ENCODE measurements at places on chromosomes 1 and 21.

DNA sequence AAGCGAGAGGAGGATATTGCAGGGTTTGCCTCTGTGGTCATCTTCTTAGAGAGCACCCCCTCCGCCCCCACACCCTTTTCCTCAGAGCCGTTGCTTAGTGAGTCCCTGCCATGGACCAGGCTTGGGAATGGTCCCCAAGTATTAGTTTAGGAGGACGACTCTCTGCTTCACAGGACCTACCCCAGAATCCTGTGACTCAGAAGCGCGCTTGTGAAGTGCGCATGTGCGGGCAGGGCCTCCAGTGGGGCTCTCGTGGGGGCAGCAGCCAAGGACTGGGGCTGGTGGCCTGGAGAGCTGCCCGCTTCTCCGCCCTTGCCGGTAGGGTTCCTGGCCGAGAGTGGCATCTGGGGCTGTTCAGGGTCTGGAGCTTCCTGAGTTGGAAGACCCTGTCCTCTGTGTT lies 37.3 kb upstream of the HMGN1 start:
- no peak for DNase-seq

GRCh38 chr21:42157606-42158310 lies 61.2 kb upstream of the ABCG1 start:
- no peak for DNase-seq

GRCh38 chr1:38187552-38187951 lies 141.0 kb upstream of the POU3F1 start:
- no peak for DNase-seq

- DNase-seq: no peak
Observed at GRCh38 chr1:36913016-36913415, 121.3 kb downstream of the GRIK3 start.

DNA sequence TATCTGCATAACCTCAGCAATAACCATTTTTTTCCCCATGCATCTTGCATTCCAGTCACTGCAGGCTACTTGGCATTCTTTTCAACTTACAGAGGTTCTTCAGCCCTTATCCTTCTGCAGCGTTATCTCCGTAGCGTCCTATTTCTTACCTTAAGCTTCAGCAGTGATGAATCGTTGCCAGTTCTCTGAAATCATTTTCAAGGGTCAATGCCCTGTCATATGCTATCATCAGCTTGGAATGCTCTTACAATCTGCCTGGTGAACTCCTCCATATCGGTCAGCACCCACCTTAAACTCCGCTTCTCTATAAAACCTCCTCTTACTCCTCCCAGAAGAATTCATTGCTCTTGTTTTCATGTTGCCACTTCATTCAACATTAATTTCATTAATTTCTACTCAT lies 105.1 kb upstream of the DPH5 start:
- no peak for DNase-seq

- DNase-seq: no peak
Observed at GRCh38 chr1:229001467-229002011, 266.3 kb downstream of the RHOU start.

DNA sequence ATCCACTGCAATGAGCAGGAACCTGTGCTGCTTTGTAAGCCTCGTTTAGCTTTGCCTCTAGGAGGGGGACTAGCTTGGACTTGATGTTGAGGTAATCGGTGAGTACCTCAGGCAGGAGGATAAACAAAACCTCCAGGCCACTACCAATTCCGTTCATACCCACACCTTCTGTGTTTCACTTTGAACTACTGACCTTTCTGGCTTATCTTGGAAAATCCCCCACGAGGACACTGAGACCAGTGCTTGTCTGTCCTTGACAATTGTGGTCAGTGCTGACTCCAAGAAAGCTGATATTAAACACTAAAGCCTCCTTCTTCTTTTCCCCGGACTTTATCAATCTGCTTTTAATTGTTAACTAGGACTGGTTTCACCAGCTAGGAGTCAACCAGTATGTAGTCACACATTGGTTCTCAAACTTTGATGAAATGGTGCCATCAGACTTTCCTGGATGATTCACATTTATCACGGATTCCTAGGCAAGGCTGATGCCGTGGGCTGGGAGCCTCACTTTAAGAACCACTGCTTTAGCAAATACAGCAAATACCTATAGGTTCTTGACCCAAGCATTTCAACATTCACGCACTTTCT lies 52.7 kb downstream of the TGFB2 start:
- DNase-seq: no peak

GRCh38 chr1:12231276-12231595 lies 1.4 kb downstream of the VPS13D start:
- DNase-seq: no peak

DNA sequence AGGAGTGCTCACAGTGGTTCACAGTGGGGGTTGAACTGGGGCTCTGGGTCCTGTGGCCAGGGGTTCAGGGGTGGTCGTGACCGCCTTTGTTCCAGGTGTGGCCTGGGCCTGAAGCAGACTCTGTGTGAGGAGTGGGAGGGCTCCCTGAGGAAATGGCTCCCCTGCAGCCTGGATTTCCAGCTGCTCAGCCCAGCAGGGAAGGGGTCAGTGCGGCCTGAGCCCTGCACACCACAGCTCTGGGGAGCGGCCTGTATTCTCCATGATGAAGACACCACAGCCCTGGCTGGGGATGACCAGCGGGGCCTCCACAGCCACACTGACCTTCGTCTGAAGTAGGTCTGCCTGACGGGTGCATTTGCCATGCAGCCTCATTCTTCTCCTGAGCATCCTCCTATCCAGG lies 16.7 kb downstream of the PYCR2 start:
- no peak for DNase-seq

DNA sequence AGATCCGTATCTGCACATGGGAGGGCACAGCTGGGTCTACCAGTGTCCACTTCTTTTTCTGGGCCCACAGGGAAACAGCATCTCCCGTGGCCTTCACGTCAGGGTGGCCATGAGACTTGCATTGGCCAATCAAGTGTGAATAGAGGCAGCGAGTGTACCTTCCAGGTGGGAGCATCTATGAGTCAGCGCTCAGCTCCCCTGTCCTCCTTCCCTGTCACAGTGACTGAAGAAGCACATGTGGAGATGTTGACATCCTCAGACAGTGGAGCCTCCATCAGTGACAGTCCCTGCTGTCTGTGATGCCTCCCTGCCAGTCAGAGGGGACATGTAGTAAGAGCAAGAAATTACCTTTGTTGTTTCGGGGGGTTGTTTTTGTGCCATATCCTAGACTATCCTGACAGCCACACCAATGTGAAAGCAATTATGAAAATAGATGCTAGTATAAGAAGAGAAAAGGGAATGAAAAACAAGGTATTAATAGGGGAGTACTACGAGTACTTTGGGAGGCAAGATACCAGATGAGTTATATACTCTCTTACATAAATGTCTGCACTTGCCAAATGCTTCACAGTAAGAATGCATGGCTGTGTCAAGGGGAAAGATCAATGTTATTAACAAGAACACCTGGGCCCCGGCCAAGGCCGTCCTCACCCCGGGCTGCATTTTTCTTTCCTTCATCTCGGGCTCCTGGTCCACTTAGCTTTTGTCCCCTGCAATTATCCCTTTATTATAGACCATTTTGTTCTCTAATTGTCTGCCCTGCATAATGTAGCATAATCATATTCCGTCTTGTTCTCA lies 86.0 kb downstream of the MATN1 start:
- peak; percentile 95 for DNase-seq

- DNase-seq: no peak
Observed at GRCh38 chr1:3244927-3245315, 175.9 kb downstream of the PRDM16 start.

- no peak for DNase-seq
Observed at GRCh38 chr1:116453906-116454305, 80.9 kb downstream of the ATP1A1 start.

DNA sequence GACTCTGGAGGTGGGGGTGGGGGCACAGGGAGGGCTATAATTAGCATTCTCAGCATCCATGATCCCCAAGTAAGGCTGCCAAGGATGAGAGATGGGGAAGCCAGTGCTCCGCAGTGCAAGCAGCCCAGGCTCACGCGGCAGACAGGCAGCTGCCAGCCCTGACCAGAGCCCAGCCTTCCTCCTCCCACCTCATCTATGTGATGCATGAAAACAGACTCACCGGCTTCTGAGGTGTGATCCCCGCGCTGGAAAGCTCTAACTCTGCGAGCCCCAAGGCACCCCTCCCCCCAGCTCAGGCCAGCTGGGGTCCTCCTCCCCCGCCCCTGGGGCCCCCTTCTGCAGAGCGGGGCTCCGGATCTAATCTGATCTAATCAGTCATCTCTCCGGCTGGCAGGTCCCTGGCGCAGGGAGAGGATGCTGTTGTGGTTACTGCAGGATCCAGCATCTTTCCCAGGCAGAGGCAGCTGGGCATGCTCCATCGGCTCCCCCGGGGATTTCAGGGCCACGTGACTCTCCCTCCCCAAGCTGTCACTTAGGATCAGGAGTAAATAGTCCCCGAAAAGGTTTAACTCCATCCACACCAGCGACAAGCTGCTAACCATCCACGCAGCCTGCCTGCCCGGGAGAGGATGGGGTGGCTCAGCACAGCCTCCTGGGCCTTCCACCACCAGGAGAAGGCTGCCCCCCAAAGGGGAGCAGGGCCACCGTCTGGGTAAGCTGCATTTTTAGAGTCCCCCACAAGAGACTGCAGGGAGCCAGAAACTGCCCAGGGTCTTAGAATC lies at the start of gene PLEKHA6:
Gene PLEKHA6 (minus strand): TSS at position 456 of the 782 bp plus-strand sequence. CDS start 86,202 bp downstream, outside the sequence.
- DNase-seq: peak; percentile 60

GRCh38 chr1:98870959-98871903 lies 133.4 kb downstream of the PLPPR5 start:
- DNase-seq: no peak

DNA sequence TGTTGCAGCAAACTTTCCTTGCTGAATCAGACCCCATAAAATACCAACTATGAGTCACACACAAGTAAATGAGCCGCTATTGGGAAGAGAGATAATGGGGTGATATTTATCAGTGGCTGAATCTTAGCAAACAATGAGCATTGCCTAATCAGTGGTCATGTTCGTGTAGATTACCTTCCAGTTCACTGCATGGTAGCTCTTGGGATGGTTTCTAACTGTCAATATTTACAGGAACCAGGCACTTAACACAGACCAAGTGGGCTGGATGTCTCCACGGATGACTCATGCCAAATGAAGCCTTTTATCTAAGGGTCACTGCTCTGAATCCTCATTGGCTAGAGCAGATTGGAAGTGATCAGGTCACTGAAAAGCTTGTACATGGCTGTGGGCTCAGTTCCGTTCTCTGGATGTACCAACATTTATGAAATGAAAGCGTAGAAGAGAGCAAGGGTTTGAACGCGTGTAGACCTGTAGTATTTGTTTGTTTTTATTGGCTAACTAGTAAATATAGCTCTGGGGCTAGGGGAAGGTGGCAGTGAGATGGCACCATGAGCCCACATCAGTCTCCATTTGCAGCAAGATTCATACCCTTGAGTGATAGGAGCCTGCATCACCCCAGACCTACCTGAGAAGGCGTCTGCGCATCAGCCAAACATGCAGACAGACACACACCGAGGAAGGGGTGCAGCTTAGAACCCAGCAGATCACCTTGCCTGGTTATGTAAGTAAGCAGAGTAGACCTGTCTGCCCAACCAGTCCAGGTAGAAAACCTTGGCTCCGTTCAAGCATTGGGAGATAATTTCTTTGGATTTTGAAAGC lies 153.3 kb downstream of the TOMM20 start:
- peak; percentile 85 for DNase-seq

DNA sequence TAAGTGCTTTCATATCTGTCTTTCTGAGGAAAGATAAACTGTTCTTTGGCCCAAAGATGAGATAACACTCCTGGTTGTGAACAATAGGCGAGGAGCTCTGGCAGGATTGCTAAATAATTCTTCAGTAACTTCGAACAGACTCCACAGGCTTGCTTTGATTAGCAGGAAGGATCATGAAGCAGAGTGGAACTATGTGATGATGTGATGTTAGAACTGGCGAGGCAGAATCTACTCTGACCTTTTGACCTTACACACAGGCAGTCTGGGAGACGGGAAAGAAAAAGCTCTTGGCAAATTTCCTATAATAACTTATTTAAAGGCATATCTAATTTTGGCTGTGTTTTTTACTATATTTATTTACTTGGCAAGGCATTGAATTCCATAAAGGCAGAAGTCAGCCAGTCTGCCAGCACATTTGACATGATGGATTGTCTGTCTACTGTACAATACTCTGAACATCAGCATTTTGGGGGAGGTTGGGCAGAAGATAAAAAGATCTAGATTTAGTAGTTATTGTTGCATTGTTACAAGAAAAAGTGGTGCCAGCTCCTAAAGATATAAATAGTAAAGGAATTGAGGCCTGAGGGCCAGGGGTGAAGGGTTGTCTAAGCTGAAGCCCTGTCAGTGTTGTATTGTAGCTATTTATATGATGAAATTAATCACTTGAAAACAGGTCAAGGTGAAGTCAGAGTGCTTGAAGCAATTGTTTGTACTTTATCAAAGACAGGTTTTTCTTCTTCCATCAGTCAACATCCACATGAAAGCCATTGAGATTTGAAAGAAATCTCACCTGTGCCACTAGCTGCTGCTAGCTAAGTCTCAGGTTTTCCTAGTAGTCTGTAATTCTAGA lies 708.8 kb downstream of the LTN1 start:
- DNase-seq: no peak

GRCh38 chr21:45948576-45949141 lies 32.9 kb upstream of the COL6A1 start:
- DNase-seq: no peak

GRCh38 chr1:101406681-101407080 lies 169.9 kb downstream of the S1PR1 start:
- no peak for DNase-seq

- DNase-seq: no peak
Observed at GRCh38 chr1:152394151-152394550, 19.9 kb downstream of the CRNN start.

DNA sequence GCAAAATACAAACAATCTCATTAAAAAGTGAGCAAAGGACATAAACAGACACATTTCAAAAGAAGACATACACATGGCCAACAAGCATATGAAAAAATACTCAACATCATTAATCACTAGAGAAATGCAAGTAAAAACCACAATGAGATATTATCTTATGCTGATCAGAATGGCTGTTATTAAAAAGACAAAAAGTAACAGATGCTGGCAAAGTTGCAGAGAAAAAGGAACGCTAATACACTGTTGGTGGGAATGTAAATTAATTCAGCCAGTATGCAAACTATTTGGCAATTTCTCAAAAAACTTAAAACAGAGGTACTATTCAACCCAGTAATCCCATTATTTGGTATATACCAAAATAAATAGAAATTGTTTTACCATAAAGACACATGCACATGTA lies 32.2 kb upstream of the TNFSF18 start:
- DNase-seq: no peak

GRCh38 chr1:1430114-1430982 lies 5.1 kb upstream of the VWA1 start:
- DNase-seq: peak; percentile 28

DNA sequence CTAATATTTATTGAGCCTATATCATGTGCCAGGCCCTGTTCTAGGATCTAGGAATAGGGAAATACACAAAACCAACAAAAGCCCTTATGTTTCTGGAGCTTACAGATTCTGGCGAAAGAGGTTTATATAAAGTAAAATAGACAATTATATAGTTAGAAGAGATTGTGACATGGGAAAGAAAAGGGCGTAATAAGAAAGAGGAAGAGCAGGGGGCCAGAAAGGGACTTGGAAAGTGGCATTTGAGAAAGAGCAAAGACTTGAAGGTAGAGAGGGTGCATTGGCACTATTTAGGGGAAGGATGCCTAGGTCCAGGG lies 322.5 kb upstream of the FAM78B start:
- DNase-seq: no peak

- no peak for DNase-seq
Observed at GRCh38 chr1:104746994-104747393, 997.3 kb downstream of the AMY1C start.

- DNase-seq: peak; percentile 17
Observed at GRCh38 chr1:185720633-185721272, 13.4 kb upstream of the HMCN1 start.
